ENCODE measurements at places on chromosomes 1 and 21.

DNA sequence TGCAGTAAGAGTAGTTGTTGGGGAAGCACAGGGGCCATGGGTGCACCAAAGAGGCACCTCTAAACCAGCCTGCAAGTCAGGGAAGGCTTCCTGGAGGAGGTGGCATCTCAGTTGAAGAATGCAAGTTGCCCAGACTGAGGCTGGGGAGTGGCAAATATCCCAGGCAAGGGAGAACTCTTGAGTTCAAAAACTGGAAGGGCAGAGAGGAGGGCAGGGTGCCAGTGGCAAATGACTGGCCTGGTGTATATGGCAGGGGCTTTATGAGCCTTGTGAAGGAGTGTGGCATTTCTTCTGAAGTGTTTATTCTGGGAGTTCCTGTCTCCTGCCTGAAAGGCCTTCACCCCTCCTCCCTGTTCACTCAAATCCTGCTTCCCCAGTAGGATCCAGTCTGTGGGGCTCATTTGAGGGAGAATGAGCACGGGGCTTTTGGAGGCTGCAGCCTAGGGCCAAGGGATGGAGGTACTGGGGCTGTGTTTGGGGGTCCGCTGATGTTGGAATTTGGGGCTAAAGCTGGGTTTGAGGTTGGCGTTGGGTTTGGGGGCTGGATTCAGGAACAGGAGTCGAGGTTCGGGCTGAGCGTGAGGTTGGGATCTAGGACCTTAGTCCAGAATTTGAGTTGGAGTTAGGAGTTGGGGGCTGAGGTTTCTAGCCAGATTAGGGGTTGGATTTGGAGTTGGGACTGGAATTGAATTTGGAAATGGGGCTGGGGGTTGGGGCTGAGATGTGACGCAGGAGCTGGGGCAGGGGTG is at the start of gene TMEM125:
TMEM125 (plus strand) TSS at position 357 of the 749 bp plus-strand sequence. CDS start 2,740 bp downstream, outside the sequence.
- peaks cover 12% of the 10 kb centered on the region for H3K4me1 ChIP-seq
- peaks cover 4% of the 10 kb centered on the region for H3K36me3 ChIP-seq
- no peak for DNase-seq
- no peak within 1 kb of the TSS for H3K4me3 ChIP-seq
- H3K27me3 ChIP-seq, result peaks cover 9% of the 10 kb centered on the region

- H3K36me3 ChIP-seq, result no peaks in the 10 kb centered on the region
- H3K4me1 ChIP-seq, result no peaks in the 10 kb centered on the region
- H3K27ac ChIP-seq, result no peak overlapping the region
- H3K27me3 ChIP-seq, result peaks cover 4% of the 10 kb centered on the region
Measured at GRCh38 chr1:91054780-91055481, 33.1 kb upstream of the ZNF644 start.

DNA sequence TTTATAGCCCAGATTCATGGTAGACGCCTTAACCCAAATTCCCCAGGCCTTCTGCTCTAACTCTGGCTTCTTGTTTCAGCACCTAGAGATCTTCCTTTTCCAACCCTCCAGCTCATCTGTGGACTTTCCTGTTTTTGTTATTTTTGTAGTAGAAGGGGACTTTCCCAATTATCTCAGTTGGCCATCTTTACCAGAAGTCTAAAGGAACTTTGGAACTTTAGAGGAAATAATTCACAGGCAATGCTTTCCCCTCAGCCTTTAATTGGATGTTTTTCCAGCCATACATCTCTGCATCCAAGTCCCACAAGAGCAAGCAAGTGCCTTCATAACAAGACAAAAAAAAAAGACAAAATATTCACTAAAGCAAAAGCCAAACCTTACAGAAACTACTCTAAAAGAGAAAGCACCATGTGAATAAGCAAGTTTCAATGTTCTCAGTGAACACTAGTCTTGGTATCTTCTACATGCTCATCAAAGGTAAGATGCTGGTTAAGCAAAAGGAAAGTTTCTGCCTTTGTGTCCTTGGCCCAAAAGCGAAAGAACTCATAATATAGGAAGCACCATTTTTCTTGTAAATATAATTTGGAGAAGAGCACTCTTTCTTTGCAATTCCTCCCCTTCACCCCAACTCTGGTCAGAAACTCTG is 377.3 kb downstream of the SETD4 start:
- no peak overlapping the region for H3K27ac ChIP-seq
- H3K4me1 ChIP-seq, result peaks cover 3% of the 10 kb centered on the region
- H3K4me3 ChIP-seq, result no peak overlapping the region
- no peaks in the 10 kb centered on the region for H3K36me3 ChIP-seq
- no peak for DNase-seq

- H3K27me3 ChIP-seq, result no peaks in the 10 kb centered on the region
- no peak overlapping the region for H3K4me3 ChIP-seq
- H3K36me3 ChIP-seq, result peaks cover 3% of the 10 kb centered on the region
- H3K4me1 ChIP-seq, result no peaks in the 10 kb centered on the region
Measured at GRCh38 chr21:44331209-44331608, 8.0 kb downstream of the CFAP410 start.

DNA sequence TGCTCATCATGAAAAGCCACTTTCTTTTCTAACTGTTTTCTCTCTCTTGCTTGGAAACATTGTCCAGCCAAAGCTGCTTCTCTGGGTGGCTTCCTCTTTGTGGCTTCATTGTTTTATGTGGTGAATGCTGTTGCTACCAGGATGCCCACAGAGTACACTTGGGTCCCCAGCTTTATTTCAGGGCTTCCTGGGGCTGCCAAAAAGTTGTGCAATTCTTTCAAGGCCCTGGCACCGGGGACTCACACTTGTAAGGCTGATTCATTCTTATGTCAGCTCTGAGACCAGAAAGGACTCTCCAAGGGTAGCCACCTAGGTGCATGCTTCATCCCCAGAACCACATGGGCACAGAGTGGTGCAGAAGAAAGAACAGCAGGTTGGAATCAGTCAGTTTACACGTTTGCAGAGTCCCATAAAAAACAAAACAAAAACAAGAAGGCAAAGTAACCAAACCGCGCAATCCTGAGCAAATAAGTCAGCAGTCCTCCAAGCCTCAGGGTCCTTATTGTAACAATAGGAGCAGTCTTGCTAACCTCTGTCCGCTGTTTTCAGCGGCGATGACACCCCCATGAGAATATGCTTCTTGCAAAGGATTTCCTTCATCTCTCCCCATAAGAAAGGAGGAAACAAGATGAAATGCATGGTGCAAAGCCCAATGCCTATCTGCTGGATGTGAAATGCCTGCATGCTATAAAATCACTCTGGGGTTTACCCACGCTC is 89.9 kb upstream of the SSX2IP start:
- peaks cover 2% of the 10 kb centered on the region for H3K27me3 ChIP-seq
- H3K4me1 ChIP-seq, result peaks cover 16% of the 10 kb centered on the region
- DNase-seq, result peak; percentile 26

DNA sequence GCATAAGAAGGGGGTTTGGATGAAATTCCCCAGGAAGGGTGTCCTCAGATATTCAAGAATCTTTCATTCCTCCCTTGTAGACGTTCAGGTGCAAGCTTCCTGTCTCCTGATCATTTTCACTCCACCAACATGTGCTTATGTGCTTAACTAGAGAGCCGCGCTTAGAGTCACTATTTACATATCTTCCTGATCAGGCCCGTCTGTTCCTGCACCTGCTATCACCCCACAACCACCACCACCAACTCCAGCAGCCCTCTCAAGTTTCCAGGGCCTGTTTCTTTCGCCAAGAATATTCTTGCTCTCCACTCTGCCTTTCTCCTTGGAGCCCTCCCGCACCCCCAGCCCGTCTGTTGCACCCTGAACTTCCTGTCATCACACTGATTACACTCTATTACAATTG is 113.4 kb downstream of the SPSB1 start:
- peaks cover 5% of the 10 kb centered on the region for H3K36me3 ChIP-seq
- no peak for DNase-seq
- peaks cover 3% of the 10 kb centered on the region for H3K27me3 ChIP-seq
- no peak overlapping the region for H3K4me3 ChIP-seq

DNA sequence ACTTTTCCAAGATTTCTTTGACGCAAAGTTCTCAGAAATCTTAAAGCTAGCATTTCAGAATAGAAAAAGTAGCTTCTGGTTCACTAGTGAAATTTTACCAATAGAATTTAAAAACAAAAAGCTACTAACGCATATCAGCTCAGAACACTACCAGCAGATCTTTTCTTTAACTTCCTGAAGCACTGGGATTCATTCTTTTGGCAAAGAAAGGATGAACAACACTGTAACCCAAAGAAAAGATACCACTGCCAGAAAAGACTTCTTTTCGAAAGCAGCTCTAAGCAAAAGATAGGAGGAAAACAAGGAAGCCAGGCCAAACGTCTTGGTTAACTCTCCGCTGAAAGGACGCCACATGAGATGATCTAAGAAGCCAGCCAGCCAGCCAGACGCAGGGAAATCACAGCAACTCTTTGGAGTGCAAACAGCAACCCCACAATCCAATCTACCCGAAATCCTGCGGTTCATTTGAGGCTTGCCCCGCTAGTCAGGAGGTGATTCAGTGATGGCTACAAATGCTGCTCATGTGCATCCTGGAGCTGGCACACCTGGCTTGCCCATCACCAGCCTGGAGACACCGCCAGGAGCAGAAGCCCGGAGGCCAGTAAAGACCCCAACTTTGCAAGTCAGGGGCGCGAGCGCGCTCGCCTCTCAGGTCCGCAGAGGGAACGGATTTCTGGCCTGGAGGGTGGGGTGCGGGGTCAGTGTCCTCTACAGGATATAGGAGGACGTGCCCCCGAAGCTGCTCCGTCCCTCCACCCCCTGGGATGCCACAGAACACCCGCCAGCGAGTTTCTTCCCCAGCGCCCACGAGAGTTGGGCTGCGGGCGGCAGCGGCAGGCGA is 812 bp downstream of the NBPF1 start:
- no peaks in the 10 kb centered on the region for H3K27me3 ChIP-seq
- H3K4me3 ChIP-seq, result no peak overlapping the region
- H3K4me1 ChIP-seq, result no peaks in the 10 kb centered on the region
- no peaks in the 10 kb centered on the region for H3K36me3 ChIP-seq

- no peak overlapping the region for H3K27ac ChIP-seq
- no peaks in the 10 kb centered on the region for H3K27me3 ChIP-seq
- H3K4me3 ChIP-seq, result no peak overlapping the region
- H3K36me3 ChIP-seq, result no peaks in the 10 kb centered on the region
- no peak for DNase-seq
Measured at GRCh38 chr1:17696417-17697301, 58.5 kb upstream of the ACTL8 start.

- H3K4me1 ChIP-seq, result peaks cover 41% of the 10 kb centered on the region
- peak overlapping the region; percentile 86 for H3K4me3 ChIP-seq
- peak overlapping the region; percentile 86 for H3K27ac ChIP-seq
- peaks cover 13% of the 10 kb centered on the region for H3K36me3 ChIP-seq
- peak; percentile 46 for DNase-seq
Measured at GRCh38 chr1:15684468-15685291, 560 bp downstream of the PLEKHM2 start.

- DNase-seq, result peak; percentile 26
- H3K36me3 ChIP-seq, result no peaks in the 10 kb centered on the region
- no peak overlapping the region for H3K4me3 ChIP-seq
- no peak overlapping the region for H3K27ac ChIP-seq
Measured at GRCh38 chr1:2466958-2467554, 9.0 kb upstream of the PLCH2 start.

DNA sequence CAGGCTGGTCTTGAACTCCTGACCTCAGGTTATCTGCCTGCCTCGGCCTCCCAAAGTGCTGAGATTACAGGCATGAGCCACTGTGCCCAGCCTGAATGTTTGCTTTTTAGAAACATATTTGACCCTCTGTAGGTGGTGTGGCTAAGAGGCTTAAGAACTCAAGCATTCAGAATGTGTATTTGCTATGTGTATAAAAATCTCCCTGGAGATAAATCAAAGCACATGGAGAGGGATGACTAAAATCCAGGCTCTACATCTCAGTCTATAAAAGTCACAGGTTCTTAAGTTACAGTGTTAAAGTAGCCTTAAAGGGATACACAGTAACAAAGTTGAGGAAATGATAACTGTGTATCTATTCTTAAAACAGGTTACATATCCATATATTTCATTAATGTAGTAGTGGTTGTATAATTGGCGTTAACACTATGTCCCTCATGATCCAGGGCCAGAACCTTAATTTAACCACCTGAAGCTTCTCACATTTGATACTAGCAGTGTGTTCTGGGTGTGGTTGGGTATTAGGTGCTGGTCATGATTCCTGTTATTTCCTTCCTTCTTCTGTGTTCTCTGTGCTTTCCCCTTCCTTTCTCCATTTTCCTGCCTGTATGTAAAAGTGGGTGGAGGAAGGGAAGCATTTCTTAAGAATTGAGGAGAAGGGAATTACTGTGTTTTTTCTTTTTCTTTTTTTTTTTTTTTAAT is 16.2 kb downstream of the GIPC2 start:
- no peak for DNase-seq
- no peak overlapping the region for H3K27ac ChIP-seq
- no peak overlapping the region for H3K4me3 ChIP-seq
- peaks cover 22% of the 10 kb centered on the region for H3K27me3 ChIP-seq
- no peaks in the 10 kb centered on the region for H3K36me3 ChIP-seq

- no peak for DNase-seq
- H3K27ac ChIP-seq, result no peak overlapping the region
- H3K4me3 ChIP-seq, result no peak overlapping the region
- H3K4me1 ChIP-seq, result no peaks in the 10 kb centered on the region
- no peaks in the 10 kb centered on the region for H3K36me3 ChIP-seq
Measured at GRCh38 chr1:107457989-107458388, 317.1 kb downstream of the NTNG1 start.

DNA sequence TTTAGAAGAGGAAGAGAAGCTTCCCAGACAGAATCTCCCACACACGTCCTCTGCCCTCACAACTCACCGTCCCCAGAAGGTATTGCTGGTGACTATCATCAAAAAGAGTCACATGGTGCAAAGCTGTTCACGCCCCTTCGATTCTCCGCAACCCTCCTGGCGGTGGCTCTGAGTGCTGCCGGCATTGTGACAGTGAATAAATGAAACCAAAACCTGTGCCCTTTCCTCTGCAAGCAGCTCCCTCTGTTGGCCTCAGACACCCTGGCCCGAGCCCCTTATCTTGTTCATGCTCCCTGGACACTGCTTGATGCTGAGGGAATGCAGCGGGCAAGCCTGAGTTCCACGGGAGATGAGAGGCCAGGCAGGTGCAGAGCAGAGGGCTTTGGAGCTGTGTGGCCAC is 510.3 kb downstream of the NPHP4 start:
- H3K36me3 ChIP-seq, result no peaks in the 10 kb centered on the region
- no peak overlapping the region for H3K27ac ChIP-seq
- DNase-seq, result peak; percentile 46
- no peak overlapping the region for H3K4me3 ChIP-seq
- no peaks in the 10 kb centered on the region for H3K4me1 ChIP-seq
- H3K27me3 ChIP-seq, result no peaks in the 10 kb centered on the region

GRCh38 chr1:115277276-115277675 is 60.8 kb downstream of the NGF start:
- H3K27ac ChIP-seq, result no peak overlapping the region
- no peaks in the 10 kb centered on the region for H3K36me3 ChIP-seq
- DNase-seq, result no peak
- peaks cover 10% of the 10 kb centered on the region for H3K27me3 ChIP-seq

GRCh38 chr1:161082483-161082882 is 6.9 kb downstream of the NECTIN4 start:
- DNase-seq, result no peak
- peaks cover 2% of the 10 kb centered on the region for H3K27me3 ChIP-seq
- peaks cover 11% of the 10 kb centered on the region for H3K4me1 ChIP-seq

DNA sequence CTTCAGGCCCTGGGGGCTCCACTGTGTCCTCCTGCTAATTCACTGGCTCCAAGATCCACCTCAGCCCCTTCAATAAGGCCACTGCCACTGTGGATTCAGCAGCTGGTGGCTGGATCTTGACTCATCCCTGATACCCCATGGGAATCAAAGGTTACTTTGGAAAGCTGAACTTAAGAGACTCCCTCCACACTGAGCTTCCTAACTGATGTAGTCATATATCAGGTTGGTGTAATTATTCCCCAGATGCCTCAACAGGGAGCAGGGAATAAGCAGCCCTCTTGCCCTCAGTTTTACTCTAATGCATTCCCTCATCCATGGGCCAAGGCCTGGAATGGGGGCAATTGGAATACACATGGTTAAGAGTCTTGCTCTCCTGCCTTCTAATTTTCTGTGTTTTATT is 164.6 kb downstream of the FASLG start:
- peaks cover 19% of the 10 kb centered on the region for H3K4me1 ChIP-seq
- H3K4me3 ChIP-seq, result no peak overlapping the region
- H3K36me3 ChIP-seq, result no peaks in the 10 kb centered on the region
- no peak overlapping the region for H3K27ac ChIP-seq
